Gastrocnemius medialis (tissue), 4 donors: ENCODE measurements at places on chromosomes 11 and 22.

DNA sequence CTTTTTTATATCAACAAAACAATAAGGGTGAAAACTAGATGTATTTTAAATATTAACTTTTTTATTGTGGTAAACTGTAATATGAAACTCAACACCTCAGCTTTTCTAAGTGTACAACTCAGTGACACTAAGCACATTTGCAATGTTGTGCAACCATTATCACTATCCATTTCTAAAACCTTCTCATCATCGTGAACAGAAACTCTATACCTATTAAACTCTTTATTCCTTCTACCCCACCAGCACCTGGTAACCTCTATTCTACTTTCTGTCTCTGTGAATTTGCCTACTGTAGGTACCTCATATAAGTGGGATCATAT lies 9.4 kb downstream of the HORMAD2 start:
- no peak for DNase-seq

DNA sequence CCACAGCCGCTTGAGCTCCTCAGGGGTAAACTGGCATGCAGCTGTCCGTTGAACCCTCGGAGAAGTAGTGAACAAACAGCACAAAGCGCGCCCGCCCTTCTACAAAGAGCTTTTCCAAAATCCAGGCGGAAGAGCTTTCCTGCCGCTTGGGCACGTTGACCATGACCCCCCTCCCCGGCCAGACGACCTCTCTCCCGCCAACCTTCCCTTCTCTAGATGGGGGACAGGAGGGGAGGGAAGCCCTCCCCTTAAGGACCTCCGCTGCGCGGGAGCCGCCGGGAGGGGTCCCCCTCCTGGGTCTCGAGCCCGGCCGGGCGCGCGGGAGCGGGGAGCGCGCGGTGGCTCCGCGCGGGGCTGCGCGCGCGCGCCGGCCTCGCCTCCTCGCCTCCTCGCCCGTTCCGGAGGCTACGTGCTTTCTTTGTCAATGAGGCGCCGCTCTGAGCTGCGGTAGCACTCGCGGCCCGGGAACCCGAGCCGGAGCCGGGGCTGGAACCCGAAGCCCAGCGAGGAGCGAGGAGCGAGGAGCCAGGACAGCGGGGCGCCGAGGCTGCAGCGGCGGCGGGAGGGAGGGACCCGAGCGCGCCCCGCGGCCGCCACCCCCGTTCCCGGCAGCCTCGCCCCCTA lies 118.6 kb downstream of the HIPK3 start:
- no peak for DNase-seq

DNA sequence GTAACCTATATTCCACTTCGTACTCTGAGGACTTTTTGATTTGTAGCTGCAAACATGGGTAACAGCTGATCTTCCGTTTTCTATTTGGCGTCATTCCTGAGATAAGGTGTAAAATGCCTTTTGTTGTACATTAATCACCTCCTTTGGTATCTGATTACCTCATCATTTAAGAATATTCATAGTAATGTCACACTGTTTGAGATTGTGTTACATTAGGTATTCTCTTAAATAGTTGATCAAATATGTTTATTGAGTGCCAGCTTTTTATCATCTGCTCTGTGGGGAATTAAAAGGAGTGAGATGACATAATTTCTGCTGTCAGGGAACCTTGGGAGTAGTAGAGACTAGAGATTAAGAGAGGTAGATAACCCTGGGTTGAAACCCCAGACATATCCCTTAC lies 5.9 kb downstream of the NCAM1 start:
- DNase-seq: no peak

- DNase-seq: no peak
Measured at GRCh38 chr11:84136926-84137325, 850.8 kb upstream of the CCDC90B start.

DNA sequence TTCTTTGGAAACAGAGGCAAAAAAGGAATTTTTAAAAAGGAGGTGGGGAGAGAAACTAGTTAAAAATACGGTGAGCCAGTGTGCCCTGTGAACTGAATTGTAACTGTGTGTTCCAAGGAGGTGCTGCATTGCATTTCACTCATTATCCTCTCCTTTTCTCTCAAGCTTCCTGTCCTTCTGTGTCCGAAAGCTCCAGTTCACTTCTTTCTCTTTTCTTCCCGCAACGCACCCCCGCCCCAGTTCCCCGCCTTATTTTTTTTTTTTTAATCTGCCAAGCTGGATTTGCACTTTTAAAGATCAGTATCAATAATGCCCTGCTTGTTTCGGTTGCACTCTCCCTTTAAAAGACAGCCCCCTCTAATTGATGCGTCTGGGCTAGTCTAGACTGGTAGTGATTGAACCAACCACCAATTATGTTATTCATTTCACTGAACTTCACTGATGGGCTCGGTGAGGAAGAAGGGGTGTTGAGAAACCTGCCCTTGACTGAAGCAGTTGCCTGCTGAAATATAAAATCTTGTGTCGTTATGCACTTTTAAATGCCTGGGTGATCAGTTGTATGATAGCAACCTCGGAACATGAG lies 18.5 kb downstream of the BLID start:
- no peak for DNase-seq

- DNase-seq: no peak
Measured at GRCh38 chr22:42320443-42321416, 50.3 kb upstream of the TCF20 start.
